RKO (cell line): ENCODE measurements at places on chromosomes 2 and 18.

- DNase-seq, result no peak
Observed at GRCh38 chr2:20692081-20692480, 25.1 kb downstream of the GDF7 start.

- DNase-seq, result no peak
Observed at GRCh38 chr18:68418881-68419280, 296.0 kb downstream of the TMX3 start.

- DNase-seq, result peak; percentile 82
Observed at GRCh38 chr2:70861777-70862625, 26.4 kb upstream of the CD207 start.

GRCh38 chr2:200483729-200484198 lies 26.1 kb downstream of the KCTD18 start:
- peak; percentile 53 for DNase-seq

GRCh38 chr2:120528051-120528692 lies 182.2 kb downstream of the INHBB start:
- no peak for DNase-seq

- peak; percentile 30 for DNase-seq
Observed at GRCh38 chr2:84492571-84492970, 23.7 kb upstream of the DNAH6 start.

DNA sequence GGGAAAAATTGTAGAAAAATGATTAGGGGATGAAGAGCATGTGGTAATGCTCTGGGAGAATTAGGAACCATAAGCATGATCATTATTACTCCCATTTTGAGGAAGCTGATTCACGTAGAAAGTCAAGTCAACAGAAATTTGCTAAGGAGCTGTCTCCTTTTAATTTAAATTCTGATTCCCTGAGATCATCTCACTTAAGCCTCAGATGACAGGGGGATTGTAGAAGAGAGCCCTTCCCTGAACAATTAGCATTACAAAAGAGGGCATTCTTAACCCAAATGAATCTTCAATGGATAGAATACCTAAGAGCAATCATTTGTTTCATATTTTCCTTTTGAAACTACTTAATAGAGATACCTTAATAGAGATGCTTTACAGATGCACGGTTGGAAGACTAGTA lies 267.9 kb downstream of the NYAP2 start:
- no peak for DNase-seq

DNA sequence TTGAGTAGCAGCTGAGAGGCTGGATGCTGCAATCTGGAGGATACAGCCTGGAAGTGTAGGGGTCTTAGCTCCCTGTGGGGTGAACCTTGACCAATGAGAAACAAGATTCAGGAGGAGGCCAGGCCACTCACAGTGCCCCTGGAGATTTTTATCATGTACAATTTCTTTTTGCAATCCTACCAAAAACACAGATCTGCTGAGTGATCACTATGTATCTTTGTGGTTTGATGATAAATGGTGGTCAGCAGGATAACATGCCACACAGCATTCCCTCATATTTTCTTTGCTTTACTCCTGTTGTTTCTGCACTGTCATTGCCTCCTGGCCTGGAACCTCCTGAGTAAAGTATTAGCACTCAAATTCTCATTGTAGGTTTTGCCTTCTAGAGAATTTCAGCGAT lies 357.9 kb downstream of the THSD7B start:
- DNase-seq, result no peak

- peak; percentile 95 for DNase-seq
Observed at GRCh38 chr2:199228887-199229819, 228.6 kb downstream of the SATB2 start.

- no peak for DNase-seq
Observed at GRCh38 chr2:85628658-85629057, 12.7 kb downstream of the USP39 start.

DNA sequence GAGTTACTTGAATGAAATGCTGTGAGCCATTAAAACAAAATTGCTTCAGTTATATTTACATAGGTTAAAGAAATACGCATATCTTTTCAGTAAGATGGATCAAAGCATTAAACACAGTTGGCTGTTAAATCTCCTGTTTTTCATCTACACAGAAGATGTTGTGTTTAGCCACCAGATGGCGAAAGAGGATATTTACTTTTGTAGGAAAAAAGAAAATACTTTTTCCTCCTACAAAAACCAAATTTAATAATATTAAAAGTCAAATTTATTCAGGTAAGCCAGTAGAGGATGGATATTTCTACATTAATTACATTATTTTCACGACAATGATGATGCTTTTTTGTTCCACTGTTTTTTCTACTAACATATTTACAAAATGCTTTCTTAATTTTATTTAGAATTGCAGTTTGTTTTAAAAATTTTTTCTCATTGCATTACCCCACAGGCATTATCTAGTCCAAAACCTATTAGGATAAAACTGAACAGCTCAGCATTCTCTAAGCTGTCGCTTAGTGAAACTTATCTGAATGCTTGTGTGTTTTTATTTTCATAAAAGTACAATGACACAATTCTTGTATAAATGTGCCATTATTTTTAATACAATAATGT lies 173.7 kb downstream of the ASXL3 start:
- DNase-seq, result peak; percentile 49

DNA sequence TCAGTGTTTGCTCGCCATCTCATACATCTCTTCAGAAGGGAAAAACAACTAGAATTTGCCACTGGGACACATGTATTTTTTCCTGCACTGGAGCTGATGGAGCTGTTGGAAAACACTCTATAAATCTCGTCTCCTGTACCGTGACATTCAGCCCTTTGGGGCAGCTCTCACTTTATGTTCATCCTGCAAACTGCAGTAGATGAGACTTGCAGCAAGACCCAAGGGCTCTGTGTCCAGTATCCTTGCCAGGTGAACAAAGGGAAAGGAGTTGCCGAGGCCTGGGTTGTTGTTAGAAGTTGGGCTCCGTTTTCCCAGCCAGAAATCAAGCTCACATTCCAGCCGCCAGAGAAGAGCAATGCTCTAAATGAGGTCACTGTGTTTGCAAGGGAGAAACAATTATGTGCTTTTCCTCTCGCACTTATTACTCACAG lies 285.1 kb downstream of the SLC4A3 start:
- no peak for DNase-seq

DNA sequence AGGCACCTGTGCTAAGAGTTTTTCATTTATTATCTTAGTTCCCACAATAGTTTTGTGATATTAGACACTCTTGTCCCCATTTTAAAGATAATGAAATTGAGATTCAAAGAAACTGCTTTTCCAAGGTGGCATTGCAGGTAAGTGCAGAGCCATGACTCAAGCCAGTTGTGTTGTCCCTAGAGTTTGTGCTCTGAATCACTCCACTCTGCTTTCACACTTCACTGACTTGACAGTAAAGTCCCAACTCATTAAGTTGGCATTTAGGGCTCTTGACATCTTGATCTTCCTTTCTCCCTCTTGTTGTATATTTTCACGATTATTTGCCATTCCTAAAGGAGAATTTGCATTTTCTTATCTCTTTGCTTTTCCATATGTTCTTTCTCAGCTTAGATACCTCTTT lies 114.3 kb downstream of the DIS3L2 start:
- no peak for DNase-seq

DNA sequence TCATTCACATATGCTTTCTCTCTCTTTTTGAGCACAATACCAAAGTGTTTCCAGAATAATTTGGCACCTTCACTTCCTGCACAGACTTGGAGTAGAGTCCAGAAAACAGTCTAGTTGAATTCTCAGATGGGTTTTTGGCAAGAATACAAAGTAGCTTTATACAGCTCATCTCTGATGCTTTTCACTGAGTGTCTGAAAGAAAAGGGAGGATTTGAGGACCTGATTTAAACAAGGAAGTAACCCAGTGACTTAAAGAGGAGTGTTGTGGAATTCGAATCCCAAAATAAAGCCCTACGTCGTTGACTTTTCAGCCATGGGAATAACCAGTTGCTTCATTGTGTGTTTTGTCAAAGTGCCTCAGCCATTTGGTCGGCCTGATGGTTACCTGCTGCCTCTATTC lies 31.8 kb downstream of the METAP1D start:
- no peak for DNase-seq

GRCh38 chr18:31097666-31098065 lies 4.6 kb downstream of the DSC2 start:
- DNase-seq, result no peak

DNA sequence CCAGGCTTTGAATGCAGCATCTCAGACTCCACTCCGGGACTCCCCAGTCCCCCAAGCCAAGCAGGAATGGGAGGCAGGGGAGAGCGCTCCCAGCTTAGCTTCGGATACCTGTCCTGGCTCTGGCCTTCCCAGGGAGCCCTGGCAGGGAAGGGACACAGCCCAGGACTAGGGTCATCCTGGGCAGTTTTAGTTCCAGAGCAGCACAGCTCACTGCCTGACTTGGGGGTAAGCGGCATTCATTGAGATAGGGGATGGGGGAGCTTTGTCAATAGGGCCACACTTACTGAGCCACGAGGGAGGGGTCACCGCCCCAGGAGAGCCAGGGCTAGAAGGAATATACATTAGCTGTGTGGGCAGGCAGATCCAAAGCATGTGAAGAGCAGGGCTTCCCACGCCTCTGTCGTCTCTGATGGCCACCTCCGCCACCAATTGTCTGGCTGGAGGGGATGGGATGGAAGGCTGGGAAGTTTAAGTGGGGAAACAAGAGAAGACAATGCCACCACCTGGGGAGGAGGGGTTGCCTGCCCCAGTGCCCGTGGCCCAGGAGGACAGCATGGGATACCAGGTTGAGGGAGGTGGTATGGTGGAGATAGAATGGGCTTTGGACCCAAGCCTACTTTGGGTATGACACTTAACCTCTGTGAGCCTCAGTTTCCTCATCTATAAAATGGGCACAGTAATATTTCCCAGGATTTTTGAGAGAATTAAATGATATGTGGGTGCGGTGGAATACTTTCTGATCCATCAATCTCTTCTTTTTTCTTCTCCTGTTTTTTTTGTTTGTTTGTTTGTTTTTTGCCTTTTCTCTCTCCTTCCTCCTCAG lies 40.2 kb downstream of the SCTR start:
- no peak for DNase-seq

DNA sequence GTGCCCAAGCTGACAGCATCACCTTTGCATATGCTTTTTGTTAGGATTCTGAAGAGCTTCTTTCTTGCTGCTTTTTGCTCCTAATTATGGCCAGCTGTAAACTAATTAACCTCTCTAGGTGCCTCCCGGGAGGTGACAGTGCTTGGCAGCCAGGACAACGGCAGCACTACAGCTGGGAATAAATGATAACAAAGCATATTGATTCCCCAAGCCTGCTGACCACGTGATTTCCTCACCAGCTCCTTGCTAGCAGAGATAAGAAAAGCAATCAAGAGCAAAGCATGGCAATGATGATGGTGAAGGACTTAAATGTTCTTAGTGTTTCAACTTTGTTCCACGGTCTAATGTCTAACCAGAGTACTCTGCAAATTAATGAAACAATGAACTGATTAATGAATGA lies 1074.4 kb upstream of the GYPC start:
- DNase-seq, result no peak

DNA sequence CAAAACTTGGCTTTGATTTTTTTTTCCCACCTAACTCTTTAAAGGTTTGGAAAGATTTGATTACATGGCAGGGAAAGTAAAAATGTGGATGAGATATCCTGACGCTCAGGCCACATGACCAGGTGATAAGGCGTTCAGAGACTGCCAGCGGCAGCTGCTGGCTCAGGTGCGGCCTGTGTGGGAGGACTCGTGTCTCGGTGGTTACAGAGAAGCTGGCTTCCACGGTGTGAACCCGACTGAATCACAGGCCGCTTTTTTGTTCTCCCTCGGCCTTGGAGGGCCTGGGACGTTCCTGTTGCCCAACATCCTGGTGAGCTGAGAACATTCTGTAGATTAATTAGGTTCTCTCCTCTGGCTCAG lies 124.2 kb upstream of the ZNF516 start:
- DNase-seq, result no peak

GRCh38 chr2:183522489-183523266 lies 398.4 kb downstream of the NUP35 start:
- DNase-seq, result no peak

DNA sequence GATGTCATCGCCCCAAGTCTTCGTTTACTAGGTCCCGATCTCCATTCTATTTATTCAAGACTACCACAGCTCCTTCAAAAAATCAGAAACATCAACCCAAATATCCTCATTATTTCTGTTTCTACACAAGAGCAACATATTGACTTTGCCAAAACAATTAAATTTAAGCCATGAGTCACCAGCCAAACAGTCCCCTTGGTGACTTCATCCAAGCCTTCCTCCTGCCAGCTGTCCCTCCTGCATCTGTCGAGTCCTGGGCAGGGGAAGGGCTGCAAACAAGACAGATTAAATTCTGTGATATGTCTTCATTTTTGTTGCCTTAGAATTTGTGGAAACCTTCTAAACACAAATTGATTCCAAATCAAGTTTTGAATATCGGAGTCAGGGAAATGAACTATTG lies 110.3 kb downstream of the SP3 start:
- DNase-seq, result peak; percentile 18

DNA sequence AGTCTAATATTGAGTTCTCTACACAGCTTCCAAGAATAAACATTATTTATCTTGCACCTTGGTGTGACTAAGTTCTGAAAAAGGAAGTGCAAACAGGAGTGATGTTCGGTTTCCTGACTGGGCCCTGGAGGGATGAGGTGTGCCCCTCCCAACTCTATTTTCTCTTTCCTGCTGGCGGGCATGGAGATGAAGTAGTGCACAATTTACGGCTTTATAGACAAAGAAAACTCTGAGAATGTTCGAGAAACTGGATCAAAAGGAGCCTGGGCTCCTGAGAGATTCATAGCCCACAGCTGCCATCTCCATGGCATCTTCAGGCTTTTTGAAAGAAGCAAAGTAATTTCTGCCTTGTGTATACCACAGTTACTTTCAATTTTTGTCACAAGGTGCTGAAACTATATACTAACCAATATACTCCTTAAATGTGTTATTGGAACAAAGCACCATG lies 22.3 kb downstream of the LRATD1 start:
- no peak for DNase-seq

DNA sequence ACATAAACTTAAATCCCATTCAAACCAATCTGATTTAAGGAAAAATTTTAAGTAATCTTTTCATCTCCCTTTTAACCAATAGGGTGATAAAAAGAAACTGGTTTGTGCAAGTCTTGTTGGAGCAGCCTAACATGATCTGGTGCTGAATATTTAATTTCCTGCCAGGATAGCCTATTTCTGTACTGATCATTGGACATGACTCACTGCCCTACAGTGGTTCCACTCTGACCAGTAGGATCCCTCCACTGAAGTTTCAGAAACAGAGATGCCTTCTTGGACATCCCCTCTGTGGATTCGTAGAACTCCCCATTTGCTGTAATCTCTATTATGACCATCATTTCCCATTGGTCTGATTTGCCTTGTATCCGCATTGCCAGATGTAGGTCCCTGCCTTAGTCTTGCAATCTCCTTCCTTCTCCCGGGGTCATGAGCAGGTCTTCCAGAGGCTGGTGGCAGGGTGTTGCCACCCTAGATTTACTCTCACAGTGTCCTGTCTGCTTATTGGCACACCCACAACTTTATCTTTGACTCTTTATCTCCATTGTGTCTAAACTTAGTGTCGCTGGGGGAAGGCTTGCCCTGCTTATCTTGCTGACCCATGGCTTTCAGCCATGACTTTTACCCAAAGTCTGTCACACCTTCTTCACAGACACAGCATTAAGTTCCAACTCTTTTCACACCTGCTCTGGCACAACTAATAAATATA lies 12.3 kb upstream of the SETBP1 start:
- DNase-seq, result no peak
